Placental pericyte (primary cell): ENCODE measurements at places on chromosomes 13 and 19. TPM values are rescaled to one million over a fixed set of nuclear protein-coding genes. Genes with fewer than 3 reads are reported as not detected.

RFX2 gene
- total RNA-seq: 2.8 and 5.7 TPM in 2 replicates

ZNF534 gene
- 0.44 and 0.57 TPM in 2 replicates for total RNA-seq

ACP7 gene
- total RNA-seq: not detected in 2 replicates

BCL2L12 gene
- total RNA-seq: 3.3 and 16.2 TPM in 2 replicates

UBAC2 gene
- 35.9 and 37.8 TPM in 2 replicates for total RNA-seq

LILRA1 gene
- not detected in 2 replicates for total RNA-seq

LATS2 gene
- total RNA-seq: 14.9 and 22.6 TPM in 2 replicates

FLT3LG gene
- total RNA-seq: 4.8 and 6.9 TPM in 2 replicates

INSR gene
- total RNA-seq: 5.0 and 26.0 TPM in 2 replicates
